A673 (cell line): ENCODE measurements at places on chromosomes 3 and 15. TPM values are rescaled to one million over a fixed set of nuclear protein-coding genes. Genes with fewer than 3 reads are reported as not detected.
A peak's percentile ranks its signal among the peaks of the same experiment; 100 is the strongest.

DNA sequence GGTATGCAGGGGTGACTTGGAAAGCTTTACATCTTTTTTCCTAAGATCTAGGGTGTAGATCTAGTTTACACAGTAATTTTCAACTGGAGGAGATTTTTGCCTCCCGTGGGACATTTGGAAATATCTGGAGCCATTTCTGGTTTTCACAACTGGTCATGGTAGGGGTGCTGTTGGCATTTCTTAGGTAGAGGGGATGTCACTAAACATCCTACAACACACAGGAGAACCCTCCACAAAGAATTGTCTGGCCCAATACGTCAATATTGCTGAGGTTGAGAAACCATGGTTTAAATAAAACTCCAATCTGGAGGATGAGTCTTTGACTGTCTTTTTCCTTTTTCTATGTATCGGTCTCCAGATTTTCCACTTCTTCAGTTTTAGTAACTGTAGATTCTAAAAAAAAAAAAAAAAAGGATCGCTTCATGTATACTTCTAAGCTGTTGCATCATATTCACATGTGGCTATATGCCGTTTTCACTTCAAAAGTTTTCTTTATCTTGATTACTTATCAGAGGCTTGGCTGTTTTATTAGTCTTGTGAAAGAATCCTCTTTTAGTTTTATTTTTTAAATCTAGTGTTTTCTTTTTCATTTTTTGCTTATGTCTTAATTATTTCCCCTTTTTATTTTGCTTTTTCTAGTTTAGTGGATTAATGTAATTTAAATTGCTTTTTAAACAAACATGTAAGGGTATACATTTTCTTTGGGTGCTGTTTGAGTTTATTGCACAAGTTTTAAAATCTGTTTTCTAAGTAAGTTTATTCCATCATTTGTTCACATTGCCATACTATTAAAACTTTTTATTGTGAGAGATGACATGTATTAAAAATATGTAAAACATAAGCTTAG, 21.2 kb downstream of the UBE2Q2 start:
- no peak for DNase-seq

DNA sequence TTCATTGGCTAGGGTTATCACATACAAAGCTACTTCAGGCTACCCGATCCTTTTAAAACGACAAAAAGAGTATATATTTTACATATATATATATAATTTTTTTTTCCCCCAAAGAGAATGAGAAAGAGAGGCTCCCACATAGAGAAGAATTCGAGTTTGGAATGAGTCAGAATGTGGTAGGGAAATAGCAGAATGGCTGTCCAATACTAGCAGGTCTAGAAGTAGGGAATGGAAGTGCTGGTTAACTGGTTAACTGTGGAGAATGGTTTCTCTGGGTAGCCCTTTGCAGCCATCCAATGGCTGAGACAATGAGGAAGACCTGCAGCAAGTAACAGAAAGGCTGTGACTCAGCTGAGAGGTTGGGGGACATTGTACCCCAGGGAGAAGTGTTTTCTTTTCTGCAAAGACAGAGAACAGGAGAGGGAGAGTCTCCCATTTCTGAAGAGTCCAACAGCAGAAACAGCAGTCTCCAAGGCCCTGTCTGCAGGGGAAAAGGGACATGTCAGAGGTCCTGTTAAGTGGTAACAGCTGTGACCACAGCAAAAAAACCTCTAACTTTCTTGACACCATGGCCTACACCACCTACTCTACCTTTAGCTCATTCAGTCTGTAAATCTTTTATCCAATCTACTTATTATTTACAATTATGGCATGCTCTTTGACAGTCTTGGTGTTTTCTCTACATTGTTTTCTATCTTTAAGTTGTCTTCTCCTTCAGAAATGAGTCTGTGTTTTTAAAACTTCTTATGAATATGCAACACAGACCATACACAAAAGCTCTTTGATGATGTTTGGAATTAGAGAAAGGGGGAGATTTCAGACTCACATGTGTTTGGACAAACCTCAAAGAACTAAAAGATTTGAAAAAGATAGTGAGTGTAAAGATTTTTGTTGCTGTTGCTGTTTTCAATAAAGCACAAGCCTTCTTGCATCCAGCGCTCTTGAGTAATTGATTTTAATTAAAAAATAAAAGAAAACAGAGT, 116.1 kb upstream of the SLC7A14 start:
- DNase-seq = no peak

DNA sequence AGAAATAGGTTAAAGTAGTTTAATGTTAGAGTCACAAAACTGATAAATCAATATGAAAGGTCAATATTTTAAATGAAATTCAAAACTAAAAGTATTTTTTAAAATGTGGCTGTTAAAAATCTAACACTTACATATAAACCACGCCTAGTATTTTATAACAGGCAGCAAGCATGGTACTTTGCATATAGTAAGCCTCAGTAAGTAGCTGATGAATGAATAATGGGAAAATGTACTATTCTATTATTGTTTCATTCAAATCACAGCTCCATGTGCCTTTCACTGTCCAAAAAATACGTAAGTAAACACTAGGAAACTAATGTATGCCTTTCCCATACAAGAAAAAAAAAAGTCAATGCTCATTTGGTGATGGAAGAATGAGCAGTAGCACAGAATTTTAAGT, 17.8 kb downstream of the CCDC39 start:
- DNase-seq = no peak

DNA sequence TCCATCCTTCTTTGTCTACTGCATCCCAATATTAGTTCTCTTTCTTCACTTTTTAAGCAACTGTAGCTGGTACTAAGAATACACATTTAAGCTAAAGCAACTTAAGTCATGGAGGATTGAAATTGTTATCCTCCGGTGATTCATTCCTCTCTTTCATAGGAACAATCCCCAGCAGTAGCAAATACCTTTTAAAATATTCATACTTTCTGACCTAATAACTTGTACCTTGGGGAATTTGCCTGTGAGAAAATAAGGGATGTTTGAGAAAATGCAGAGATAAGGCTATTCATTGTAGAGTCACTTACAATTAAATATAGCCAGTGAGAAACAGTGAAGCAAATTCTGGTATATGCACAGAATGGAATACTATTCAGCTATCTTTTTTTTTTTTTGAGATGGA, 66.0 kb downstream of the VPS13C start:
- no peak for DNase-seq

- no peak for DNase-seq
Observed at GRCh38 chr15:71060983-71061382, 54.3 kb upstream of the THSD4 start.

DNA sequence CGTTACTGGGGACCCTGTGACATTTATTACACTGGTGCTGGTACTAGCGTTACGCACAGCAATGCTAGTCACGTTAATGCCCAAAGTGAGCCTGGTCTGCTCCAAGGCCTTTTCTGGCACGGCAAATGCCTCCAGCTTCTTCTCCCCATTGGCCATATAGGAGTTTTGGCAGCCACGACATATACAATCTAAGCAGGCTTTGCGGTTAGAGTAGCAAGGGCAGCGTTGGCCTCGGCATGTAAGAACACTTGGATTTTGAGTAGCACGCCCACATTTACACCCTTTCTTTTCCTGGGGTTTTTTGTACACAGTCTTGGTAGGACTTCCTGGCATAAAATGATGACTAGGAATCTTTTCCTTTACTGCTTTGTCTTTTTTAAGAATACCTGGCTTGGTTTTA, 44.9 kb downstream of the MSL2 start:
- DNase-seq = no peak

- DNase-seq = no peak
Observed at GRCh38 chr3:126130981-126131745, 47.2 kb upstream of the SLC41A3 start.

DNA sequence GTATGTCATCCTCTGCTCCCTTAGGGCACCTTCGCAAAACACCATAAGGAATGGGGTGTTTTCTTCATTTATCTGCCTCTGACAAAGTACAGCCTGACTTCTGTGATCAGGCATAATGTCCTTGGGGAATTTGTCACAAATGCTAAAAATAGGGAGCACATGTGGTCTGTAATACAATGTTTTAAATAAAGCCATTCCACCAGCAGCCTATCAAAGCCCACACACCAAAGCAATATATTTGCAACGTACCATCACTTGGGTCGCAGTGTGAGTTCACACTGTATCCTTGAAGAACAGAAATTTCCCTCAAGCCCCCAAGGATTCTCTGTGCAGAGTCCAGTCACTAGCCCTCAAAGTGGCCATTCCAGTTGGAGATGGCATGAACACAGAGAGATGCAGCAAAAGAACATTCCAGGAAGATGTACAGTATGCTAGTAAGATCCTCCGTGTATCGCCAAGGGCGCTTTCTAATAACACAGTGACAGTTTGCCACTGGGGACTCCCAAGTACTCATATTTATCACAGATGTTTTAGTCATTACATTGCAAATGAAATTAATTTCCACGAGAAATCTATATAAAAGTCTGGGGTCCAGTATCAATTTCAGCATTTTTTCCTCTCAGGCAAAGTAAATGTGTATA, 246.7 kb downstream of the MCTP2 start:
- no peak for DNase-seq

GRCh38 chr3:28726840-28727239, 378.2 kb upstream of the AZI2 start:
- peak; percentile 58 for DNase-seq

DNA sequence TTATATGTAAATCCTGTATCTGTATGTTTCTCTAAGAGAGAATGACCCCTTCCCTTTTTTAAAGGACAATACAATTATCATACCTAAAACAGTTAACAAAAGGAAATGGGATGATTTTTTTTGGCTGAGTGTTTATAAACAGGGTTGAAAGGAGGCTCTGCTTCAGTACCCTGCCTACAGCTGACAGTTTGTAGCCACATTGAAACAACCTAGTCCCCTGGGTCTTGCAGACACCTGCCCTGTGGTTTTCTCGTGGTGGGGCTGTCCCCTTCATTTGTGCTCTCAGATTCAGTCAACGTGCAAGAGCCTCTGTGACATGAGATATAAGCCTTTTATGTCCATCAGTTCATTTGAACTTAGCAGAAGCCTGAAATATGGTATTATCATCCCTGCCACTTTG, 2.3 kb upstream of the HMCES start:
- no peak for DNase-seq

DNA sequence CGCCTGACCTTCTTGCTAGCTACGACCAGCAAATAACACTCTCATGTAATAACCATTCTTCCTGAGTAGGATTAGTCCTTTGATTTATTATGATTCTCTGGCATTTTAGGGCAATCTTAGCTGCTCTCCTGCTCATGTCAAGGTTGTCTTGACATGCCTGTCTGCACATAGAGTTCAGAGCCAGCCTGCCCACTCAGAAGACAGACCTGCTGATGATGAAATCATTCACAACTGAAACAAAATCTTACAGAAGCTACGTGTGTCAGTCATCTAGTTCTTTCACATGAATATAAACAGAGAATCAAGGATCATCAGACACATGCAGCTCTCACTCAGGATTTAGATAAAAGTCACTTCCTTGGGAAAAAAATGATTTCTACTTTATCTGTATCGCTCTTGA, 173.6 kb upstream of the LYSMD4 start:
- DNase-seq = no peak

DNA sequence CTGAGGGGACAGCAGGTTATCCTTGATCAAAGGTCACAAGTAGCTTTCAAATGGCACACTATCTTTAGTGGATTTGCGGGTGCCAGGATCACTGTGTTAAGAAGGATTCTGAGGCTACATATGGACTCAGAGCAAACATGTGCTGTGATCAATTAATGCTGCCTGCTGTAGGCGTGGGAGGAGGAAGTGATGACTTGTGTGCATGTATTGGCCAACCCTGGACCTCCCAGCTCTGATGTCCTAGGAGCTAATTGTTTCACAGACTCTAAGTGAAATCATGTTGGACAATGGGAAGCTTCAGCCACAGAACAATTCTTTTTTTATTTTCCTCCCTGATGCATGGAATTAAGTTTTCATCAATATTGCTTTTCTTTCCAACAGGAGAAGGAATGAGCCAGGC, 24.4 kb downstream of the FAH start:
- DNase-seq = no peak

GRCh38 chr3:23711916-23712494, 93.8 kb upstream of the UBE2E1 start:
- no peak for DNase-seq

DNA sequence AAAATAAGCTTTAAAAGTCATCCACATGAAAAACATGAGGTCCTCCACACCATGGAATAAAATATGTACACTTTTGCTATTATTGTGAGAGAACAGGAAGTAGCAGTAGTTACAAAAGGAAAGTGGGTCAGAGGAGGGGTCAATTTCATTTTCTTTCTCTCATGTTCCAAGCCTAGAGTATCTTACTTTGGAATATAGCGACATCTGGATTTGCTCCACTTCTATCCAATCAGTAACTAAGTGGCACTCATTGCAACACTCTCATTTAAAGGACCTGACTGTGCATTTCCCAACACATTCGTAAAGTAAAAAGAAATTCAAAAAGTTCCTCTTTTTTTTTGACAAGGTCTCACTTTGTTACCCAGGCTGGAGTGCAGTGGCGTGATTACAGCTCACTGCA, 637.3 kb downstream of the TUSC7 start:
- DNase-seq = peak; percentile 18

DNA sequence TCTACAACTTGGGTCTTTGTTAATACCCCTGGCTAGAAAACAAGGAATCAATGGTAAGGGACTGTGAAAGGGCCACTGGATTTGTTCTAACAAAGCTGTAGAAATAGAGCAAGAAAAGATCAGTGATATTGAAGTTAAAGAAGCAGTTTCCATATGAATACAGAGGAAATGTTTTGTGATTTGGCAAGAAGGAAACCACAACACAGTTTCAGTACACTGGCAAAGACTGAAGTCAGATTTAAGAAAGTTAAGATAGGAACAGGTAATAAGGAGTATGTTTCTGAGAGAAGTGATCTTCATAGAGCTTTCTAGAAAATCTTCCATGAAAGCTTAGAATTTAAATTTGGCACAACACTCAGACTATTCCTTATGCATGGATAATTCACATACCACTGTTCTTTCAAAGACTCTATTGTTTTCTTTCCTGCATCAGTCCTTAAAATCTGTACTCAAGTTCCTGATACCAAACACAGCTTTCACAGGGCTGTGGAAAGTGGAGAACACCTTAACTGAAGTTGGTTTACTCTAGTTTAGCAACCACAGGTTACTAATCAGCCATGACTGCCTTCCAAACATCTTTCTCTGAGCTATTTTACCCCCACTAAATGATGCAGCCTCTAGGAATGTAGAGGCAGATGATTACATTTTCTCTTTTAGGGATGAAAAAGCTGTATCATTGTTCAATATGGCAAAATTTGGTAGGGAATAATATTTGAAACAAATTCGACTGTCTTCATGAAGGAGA, 32.4 kb upstream of the ALCAM start:
- no peak for DNase-seq

Gene TLR9
- total RNA-seq = not detected in 2 replicates

Gene VIPR1
- 0.26 and 0.31 TPM in 2 replicates for total RNA-seq

Gene RBP2
- total RNA-seq = not detected in 2 replicates

Gene TGM4
- total RNA-seq = 0.09 TPM in 1 of 2 replicates, not detected in the other

Gene GPR87
- total RNA-seq = not detected in 2 replicates

Gene CPA3
- total RNA-seq = not detected in 2 replicates

Gene UPK1B
- total RNA-seq = not detected in 2 replicates

Gene ST8SIA2
- total RNA-seq = 0.42 and 0.43 TPM in 2 replicates

Gene TM4SF18
- total RNA-seq = 0.37 and 1.5 TPM in 2 replicates
